ENCODE measurements at places on chromosomes 11 and 22. TPM values are rescaled to one million over a fixed set of nuclear protein-coding genes. Genes with fewer than 3 reads are reported as not detected.

LINC01488 gene
- not detected for total RNA-seq

TEX12 gene
- total RNA-seq: 0.63 TPM

MAPK8IP2 gene
- 0.10 TPM for total RNA-seq

SLC25A18 gene
- total RNA-seq: not detected

MYRF gene
- 0.31 TPM for total RNA-seq

OR5AP2 gene
- not detected for total RNA-seq

WT1 gene
- total RNA-seq: not detected

HOATZ gene
- total RNA-seq: not detected

CCDC117 gene
- 26.3 TPM for total RNA-seq

RASGRP2 gene
- 126 TPM for total RNA-seq

GSTT2B gene
- not detected for total RNA-seq

ZDHHC5 gene
- total RNA-seq: 48.9 TPM

INPP5J gene
- total RNA-seq: not detected

TRIM49 gene
- not detected for total RNA-seq

SEPTIN3 gene
- total RNA-seq: 0.10 TPM

XKR3 gene
- not detected for total RNA-seq

OR56B4 gene
- not detected for total RNA-seq

DUSP8 gene
- total RNA-seq: 12.5 TPM

MS4A6E gene
- not detected for total RNA-seq

CD248 gene
- total RNA-seq: 1.5 TPM

SHANK3 gene
- under 0.01 TPM for total RNA-seq

MMP3 gene
- not detected for total RNA-seq

PLAAT4 gene
- 51.4 TPM for total RNA-seq

PRAME gene
- total RNA-seq: not detected

CSF2RB gene
- total RNA-seq: 17.4 TPM

PIWIL4 gene
- 5.2 TPM for total RNA-seq

TEAD1 gene
- not detected for total RNA-seq

OR51I1 gene
- total RNA-seq: not detected

SULT4A1 gene
- total RNA-seq: not detected

AMOTL1 gene
- 0.94 TPM for total RNA-seq

SCGB2A2 gene
- total RNA-seq: not detected

BTBD18 gene
- total RNA-seq: not detected

SLC29A2 gene
- total RNA-seq: 1.2 TPM

YAP1 gene
- total RNA-seq: 0.10 TPM

SEC14L6 gene
- not detected for total RNA-seq

ARSA gene
- 21.3 TPM for total RNA-seq

FDX1 gene
- 13.7 TPM for total RNA-seq

POU2AF2 gene
- not detected for total RNA-seq

CHRDL2 gene
- total RNA-seq: not detected

OR52A1 gene
- total RNA-seq: not detected

FXYD2 gene
- 5.7 TPM for total RNA-seq

PNPLA5 gene
- not detected for total RNA-seq

All from mononuclear cell (primary cell).